ENCODE measurements at places on chromosomes 3 and 15.
A peak's percentile ranks its signal among the peaks of the same experiment; 100 is the strongest.

DNA sequence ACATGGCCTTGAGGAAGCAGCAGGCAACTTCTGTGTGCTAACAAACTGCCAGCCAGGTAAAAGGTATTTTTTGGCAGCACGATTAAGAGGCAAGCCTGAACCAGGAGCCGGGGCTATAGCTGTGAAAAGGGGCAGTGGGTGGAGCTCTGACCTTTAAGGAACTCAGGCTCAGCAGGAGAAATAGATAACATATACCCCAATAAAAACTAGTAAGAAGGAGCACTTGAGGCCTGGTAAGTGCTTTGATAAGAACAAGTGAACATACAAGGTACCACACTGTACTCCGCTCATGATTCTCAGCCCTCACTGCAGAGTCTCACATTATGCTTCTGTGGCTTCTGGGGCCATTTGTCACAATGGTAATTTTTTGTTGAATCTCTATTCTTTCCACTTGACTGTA is 5.4 kb downstream of the FYCO1 start:
- DNase-seq = no peak

- DNase-seq = no peak
Measured at GRCh38 chr3:31170932-31171670, 276.6 kb upstream of the GADL1 start.

- no peak for DNase-seq
Measured at GRCh38 chr3:98746122-98746521, 17.0 kb upstream of the ST3GAL6 start.

- no peak for DNase-seq
Measured at GRCh38 chr3:59659755-59660154, 609.9 kb upstream of the CFAP20DC start.

DNA sequence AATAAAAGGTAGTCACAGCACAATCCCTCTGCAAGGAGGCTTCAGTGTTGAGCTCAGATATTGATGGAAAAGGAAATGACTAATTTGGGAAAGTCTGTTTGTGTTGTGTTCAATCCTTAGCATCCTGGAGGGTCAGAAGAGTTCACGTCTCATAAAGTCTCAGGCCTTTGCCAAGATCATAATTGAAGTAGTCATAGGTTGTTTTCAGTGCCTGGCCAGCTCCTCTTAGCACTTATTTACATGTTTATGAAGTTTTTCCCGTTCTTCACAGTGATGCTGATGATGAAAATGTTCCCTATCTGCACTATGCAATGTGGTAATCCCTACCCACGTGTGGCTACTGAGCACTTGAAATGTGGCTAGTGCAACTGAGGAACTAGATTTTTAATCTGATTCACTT is 61.6 kb upstream of the TGFBR2 start:
- DNase-seq = no peak

GRCh38 chr3:109161487-109162123 is 25.1 kb downstream of the C3orf85 start:
- DNase-seq = no peak

- no peak for DNase-seq
Measured at GRCh38 chr3:51681453-51681852, 10.4 kb downstream of the TEX264 start.

DNA sequence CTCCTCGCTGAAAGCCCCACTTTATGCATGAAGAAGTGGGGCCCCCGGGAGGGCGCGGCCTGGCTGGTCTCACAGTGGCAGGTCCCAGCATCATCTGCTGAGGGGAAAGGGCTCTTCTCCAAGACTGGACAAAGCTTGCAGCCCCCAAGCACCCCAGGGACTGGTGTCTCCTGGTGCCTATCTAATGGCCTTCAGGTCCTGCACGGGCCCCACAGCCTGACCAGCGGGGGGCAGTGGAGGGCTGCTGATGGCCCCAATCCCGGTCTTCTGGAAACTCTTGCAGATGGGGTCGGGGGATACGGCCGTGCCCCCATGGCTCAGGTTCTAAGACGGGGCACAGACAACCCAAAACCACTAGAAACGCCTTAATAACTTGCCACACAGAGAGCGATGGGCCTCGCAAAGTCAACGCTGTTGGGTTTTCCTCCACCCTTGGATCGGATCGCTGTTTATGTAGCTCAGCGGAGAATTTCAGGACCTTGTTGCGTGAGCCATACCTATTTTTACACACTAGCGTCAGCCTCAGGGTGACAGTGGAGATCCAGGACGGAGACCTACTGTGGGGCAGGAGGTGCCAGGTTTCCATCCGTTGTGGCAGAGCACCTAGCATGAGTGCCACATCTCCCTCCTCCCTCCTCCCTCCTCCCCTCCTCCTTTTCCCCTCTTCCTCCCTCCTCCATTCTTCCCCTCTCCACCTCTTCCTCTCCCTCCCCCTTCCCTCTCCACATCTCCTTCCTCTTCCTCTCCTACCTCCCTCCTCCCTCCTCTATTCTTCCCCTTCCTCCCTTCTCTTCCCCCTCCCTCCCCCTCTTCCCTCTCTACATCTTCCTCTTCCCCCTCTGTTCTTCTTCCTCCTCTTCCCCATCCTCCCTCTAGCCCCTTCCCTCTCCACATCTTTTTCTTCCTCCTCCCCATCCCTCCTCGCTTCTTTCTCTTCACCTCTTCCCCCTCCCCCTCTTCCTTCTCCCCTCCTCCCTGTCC is 79.3 kb upstream of the ALDH1L1 start:
- peak; percentile 57 for DNase-seq

DNA sequence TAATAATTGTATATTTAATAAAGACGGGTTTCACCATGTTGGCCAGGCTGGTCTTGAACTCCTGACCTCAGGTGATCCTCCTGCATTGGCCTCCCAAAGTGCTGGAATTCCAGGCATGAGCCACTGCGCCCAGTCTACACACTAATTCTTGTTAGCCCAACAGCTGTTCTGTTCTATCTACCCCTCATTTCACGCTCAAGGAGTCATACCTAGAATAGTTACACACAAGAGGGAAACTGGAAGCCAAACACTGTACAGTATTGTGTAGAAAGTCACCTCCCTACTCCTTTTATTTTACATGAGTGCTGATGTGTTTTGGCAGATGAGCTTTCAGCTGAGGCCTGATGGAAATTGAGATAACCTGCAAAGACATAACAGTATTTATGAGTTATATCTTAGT is 13.4 kb upstream of the CTDSPL2 start:
- DNase-seq = no peak

DNA sequence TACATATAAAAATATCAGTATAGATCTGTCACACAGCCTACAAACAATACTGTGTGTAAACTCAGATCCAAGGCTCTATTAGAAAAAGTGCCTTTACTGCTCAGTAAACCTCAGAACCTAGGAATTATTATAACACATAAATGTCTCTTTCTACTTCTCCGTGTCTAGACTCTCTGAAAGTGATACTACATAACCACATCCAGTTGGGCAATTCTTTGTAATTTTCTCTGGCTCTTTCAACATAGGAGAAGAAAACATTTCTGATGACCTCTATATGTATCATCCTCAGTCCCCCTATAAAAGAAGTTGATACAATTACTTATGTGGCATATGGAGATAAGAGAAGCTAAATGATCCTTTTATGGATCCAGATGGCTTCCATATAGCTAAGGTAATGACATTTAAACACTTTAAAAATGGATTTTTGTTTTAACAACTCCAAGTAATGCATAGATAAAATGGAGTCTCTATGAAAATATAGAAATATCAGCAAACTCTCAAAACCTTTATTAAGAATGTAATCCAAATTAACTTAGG is 104.5 kb downstream of the LSAMP start:
- DNase-seq = no peak

DNA sequence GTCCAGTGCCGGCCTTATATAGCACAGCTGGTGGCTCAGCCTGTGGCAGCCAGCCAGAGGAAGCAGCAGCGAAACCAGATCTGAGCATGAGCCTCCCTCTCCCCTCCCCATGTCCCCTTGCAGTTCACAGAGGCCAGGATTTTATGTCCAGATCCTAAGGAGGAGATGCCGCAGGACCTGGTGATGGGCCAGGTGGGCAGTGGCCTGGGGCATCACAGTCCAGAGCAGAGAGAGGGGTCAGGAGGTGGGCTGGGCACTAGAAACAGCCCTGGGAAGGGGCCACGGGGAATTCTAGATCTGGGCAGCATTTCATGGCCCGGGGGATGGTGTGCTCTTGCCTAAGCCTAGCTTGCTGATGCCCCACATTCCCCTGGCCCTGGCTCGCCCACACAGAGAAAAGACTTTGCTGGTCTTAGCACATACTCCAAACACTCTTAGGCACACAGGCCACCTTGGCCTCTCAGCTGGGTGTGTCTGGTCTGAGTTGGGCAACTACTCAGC is 259 bp upstream of the CILP start:
- peak; percentile 82 for DNase-seq

DNA sequence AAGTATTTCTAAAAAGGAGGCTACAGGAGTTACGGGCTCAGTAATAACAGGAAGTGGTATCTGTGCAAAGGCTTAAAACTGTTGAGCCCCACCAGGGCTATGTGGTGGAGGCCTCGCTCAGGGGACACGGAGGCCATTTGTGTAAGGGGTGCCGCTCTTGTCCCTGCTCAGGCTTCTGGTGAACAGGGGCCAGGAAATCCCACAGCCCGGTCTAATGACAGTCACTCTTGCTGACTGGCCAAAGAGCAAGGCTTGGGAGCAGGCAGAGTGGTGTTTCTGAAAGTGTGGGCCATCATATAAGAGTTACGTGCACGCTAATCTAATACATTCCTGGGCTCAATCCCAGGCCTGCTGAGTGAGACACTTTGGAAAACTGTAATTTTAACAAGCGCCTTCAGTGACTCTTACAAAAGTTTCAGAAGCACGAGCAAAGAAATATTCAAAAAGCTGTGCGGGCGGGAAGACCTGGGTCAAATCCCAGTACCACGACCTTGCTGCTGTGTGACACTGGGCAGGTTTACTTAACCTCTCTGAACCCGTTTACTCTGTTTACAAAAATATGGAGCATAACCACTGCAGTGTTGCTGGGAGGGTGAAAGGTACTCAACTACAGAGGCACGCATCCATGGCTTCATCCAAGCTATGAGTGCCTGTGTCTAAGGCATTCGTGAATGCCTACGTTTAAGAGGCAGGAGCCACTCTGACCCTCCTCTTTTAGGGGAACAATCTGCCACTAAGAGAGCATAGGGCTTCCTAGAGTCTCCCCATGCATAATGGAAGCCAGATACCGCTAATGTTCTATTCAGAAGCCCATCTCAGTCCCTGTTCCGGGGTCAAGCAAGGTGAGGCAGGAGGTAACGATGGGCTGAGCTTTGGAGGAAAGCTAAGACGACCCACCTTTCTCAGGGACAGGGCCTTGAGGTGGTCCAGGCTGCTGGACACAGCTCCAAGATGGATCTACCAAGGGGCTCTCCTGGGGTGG is 2.0 kb downstream of the ATP10A start:
- no peak for DNase-seq

DNA sequence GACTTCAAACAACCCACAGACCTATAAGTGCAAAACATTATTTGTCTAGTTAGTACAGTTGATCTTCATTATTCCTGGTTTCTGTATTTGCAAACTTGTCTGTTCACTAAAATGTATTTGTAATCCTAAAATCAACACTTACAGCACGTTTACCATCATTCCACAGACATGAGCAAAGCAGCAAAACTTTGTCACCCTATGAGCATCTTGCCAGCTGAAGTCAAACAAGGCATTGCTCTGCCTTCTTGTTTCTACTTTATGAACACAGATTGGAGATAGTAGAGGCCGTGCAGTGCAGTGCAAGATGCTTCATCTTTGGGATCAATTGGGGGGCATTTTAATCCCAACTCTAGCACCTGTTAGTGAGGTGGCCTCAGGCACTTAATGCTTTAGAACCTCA is 202.1 kb downstream of the NLGN1 start:
- no peak for DNase-seq

GRCh38 chr3:39096775-39097174 is 10.7 kb downstream of the GORASP1 start:
- DNase-seq = no peak

DNA sequence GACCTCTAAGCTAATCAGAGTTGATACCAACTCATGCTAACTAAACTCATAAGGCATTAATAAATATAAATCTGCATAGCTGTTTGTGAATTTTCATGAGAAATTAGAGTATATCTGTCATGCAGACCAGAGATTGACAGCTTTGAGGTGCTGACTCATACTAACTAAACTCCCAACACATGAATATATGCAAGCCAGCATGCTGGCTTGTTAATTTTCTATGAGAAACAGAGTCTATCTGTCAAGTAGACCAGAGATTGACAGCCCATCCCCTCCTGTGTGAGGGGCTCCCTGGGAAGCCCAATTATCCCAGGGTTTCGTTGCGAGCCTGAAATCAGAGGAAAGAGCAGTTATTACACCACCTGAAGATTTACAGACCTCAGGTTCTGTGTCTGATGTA is 69.3 kb downstream of the CD47 start:
- no peak for DNase-seq

GRCh38 chr3:178669022-178669601 is 132.9 kb downstream of the KCNMB2 start:
- no peak for DNase-seq

DNA sequence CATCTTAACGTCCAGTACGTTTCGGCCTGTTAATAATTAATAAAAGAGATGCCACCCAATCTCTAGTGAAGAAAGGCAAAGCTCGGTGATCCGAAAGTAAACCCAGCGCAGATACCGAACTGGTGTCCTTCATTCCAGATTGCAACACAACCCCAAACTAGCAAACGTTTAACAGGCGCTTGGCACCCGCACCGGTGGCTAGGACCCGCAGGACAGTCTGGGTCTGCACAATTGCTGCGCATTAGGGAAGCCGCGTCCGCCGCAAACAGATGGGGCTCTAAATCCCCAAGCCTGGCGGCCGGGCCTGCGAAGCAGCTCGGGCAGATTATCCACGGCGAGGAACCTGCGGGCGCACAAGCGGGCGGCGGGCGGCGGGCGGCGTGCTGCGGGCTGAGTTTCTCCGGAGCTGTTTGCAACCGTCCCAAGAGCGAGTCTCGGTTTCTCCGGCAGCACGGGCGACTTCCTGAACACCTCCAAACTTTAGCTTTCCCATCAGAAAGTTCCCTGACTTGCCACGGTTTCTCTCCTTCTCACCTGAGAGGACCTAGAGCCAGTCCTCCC is 112.1 kb upstream of the ICE2 start:
- DNase-seq = peak; percentile 65

DNA sequence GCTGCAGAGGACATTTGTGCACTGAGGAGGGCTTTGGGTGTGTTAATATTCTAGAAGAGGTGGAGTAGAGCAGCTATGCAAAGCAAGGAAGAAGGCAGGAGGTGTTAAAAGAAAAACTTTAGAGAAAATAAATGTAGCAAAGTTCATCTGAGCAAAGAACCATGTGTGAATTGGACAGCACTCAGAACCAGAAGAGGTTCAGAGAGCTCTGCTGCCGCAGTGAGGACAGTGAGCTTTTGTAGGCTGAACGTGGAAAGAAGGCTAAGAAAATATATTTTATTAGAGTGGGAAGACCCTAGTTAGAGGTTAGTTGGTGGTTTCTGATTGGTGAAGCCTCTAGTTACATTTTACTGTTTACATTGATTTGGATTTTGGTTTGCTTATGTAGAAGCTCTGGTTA is 50.7 kb downstream of the ST6GAL1 start:
- no peak for DNase-seq

GRCh38 chr3:107969994-107970819 is 120.6 kb downstream of the CD47 start:
- no peak for DNase-seq

GRCh38 chr3:18149935-18150334 is 275.2 kb downstream of the SATB1 start:
- no peak for DNase-seq
